SIG-M5 (cell line): ENCODE measurements at places on chromosomes 13 and 19.

DNA sequence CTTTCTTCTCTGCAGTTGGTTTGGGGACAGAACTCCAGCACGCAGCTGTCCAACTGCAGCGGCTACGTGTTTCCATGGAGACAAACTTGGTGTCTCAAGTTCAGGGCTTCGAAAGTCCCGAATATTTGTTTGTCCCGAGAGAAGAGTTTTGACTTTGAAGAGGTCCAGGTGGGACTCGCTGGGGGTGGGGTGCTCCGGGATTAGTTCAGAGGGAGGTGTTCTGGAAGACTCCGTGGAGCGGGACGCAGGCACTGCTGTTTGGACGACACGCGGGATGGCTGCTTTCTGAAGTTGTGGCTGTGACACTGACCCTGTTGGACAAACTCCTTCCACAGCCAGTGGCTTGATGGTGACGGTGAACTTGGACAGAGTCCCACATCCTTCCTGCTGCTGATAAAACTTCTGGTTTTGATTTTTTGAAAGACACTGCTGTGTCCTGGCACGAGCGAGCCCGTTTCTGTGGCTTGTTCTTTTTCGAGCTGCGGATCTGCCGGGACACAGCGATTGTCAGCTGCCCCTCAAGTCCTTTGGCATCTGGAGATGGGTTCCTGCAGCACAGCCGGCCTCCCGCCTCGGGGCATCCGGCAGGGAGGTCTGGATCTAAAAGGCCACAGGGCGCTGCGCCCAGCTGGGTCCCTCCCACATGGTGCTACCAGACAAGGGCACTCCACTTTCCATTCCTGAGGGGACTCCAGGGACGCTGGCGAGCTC, 15.9 kb upstream of the RANBP3 start:
- DNase-seq, result no peak

DNA sequence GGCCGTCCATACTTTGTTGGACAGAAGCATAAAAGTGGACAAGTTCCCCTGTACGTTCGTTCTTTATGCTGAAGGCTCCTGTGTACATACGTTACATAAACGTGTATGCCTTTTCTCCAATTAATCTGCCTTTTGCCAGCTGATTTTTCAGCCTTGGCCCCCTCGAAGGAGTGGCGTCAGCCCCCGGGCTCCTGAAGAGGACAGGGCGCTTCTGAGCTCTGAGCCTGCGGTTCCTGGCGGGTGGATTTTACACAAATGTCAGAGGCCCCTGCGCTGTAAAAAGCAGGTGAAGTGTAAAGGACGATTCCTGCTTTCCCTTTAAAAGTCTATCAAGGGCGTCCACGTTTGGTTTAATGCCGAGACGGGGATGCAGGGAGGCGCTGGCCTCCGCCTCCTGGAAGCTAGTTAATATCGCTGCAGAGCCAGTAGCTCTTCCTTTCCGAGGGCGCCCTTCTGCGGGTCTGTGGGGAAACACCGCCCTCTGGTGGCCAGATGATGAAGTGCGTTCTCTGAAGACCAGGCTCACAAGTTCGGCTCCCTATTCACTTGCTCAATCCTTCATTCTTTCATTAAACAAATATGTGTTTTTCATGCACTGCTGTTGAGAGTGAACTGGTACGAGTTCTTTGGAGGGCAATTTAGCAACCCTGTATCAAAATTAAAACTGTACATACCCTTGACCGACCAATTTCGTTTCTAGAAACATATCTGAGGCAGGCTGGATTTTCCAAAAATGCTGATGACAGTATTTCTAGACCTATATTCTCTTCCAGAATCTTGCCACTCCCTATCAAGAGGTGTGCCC, 62.0 kb downstream of the GPR12 start:
- DNase-seq, result no peak

GRCh38 chr19:43674596-43674995, 4.6 kb upstream of the PLAUR start:
- DNase-seq, result no peak

- no peak for DNase-seq
These were observed 51.5 kb downstream of the SOX21 start for GRCh38 chr13:94660695-94661326.

GRCh38 chr13:45133396-45134118, 13.2 kb downstream of the GTF2F2 start:
- no peak for DNase-seq

GRCh38 chr19:46225558-46226004, 4.0 kb upstream of the IGFL1 start:
- DNase-seq, result no peak
